ENCODE measurements at places on chromosomes 3 and 15.

GRCh38 chr3:23968463-23969184 is 23.5 kb downstream of the NR1D2 start:
- no peak for DNase-seq

DNA sequence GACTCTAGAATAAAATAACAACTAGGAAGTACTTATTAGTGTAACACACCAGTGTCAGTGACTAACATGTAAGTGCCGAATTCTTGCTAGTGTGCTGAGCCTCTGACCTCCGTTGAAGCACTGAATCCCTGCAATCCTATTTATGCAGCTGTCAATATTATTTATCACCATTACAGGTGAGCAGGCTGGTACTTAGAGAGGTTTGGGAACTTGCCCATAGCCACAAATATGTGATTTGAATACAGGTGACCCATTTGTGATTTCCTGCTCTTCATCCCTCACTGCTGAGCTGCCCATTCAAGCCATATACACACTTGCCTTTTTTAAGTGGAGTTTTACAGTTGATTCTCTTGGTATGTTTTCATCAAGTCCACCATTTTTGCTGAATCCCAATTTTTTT is 12.2 kb downstream of the EIF4E3 start:
- DNase-seq, result no peak

DNA sequence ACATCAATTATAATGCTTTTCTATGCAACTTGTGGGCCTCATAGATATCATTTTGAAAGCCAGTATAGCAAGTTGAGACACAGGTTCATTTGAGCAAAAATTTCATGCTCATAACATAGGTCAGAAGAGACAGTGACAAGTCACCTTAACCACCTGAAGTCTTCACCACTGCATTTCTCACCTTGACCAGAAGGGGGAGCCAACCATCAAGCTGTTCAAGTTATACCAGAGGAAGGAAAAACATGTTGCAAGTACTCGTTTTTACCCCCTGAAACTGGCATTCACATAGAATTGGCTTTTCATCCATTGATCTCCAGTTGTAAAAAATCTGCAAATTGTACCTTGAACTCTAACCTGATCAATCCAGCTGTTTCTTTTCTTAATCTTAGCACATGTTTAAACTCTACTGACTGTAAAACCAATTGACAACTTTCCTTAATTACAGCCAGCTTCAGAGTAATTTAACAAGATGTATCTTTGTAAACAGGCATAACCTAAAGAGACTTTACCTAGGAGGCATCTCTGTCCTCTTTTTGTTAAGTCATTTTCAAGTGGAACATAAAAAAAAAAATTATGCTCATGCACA is 1.4 kb downstream of the LMOD3 start:
- DNase-seq, result peak; percentile 67

DNA sequence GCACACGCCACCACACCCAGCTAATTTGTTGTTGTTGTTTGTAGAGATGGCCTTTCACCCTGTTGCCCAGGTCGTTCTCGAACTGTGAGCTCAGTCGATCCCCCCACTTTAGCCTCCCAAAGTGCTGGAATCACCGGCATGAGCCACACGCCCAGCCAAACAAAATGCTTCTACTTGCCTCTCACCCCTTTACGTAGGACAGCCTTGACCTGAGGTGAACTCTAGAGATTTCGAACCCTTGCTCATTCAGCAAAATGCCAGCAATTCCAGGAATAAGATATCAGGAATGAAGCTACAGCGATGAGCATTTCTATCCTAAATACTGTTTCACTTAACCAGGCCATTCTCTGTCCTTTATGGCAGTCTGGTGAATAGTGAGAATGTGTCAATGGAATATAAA is 135.0 kb downstream of the LRRK1 start:
- no peak for DNase-seq

- DNase-seq, result no peak
Observed at GRCh38 chr15:37516621-37517020, 416.3 kb upstream of the MEIS2 start.

DNA sequence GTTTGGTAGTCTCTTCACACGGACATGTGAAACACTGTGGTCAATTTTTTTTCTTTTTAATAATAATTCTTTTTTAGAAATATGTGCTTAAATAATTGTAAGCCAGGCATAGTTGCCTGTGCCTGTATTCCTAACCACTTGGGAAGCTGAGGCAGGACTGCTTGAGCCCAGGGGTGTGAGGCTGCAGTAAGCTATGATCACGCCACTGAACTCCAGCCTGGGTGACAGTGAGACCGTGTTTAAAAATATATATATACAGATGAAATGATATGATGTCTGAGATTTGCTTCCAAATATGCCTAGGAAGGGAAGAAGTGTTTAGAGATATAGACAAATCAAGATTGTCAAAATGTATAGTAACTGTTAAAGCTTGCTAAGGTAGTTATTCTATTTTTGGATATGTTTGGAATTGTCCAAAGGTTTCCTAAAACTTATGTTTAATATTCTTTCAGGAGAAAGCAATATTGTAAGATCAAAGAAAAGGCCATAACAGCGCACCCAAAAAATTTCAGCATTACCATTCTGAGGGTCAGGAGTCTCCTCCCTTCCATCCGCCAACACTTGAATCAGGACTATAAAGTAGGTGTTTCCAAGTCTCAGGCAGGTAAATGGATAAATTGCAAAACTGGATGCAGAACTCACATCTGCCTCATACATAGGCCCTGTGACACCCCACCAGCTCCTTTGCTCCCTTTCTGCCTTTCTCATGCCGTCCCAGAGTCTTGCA is 532 bp upstream of the SELENOT start:
- no peak for DNase-seq

GRCh38 chr3:59654480-59655417 is 604.9 kb upstream of the CFAP20DC start:
- DNase-seq, result no peak

GRCh38 chr3:86427343-86427742 is 563.6 kb downstream of the VGLL3 start:
- no peak for DNase-seq

DNA sequence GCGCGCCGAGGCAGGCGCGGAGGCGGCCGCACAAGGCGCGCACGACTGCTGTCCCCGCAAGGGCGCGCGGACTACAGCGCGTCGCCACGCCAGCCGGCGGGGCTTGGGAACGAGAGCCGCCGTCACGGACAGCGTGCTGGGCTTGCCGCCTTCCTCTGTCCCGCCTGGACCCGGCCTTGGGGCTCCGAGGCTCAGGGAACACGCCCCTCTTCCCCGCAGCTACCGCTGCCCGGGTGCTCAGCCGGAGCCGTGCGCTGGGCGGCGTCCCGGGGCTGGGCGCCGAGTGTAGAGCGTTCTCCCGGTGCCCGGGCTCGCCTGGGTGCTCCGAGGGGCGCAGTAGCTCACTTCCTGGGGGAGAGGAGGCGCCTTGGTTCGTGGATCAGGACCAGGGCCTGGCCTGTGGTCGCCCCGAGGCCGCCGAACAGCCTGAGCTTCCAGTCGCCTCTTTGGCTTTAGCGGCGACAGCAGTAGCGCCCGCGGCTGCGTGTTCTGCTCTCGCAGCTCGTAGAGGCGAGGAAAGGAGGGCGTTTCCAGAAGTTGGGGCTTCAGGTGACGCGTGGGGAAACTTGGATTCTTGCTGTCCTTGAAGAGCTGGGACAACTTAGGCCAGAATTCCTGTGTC is 226.7 kb upstream of the C2CD4B start:
- DNase-seq, result peak; percentile 15

GRCh38 chr3:88147261-88147660 is 2.5 kb upstream of the C3orf38 start:
- no peak for DNase-seq

DNA sequence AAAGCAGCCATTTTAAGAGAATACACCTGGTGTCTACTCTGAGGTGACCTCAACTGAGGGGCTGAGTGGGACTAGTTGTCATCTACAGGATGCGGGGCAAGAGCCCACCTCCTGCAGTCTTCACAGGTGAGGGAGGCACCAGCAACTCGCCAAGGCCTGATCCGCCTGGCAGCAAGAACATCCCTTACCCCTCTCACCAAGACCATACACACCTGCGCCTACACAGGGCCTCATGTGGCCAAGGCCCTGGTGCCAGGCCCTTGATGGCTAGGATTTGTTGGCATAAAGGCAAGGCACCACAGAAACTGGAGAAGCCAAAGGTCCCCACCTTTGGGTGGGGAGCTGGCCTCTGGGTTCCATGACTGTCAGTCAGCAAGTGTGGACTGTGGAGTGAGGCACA is 18.4 kb downstream of the ELP6 start:
- no peak for DNase-seq

DNA sequence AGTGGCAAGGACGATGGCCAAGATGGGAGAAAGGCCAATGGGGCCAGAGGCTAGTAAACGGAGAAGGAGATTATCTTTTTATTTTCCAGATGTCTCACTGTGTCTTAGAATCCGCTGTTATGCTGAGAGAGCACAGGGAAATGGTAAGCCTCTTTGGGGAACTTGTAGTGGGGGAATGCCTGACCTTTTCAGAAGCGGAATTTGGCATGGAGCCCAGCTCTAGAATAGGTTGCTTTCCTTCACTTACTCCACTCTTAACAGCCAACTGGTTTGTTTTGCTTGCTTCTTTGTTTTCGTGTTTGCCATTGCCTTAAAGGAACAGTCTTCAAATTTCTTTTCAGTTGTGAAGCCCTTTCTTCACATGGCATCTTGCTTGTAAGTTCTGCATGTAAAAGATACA is 316.2 kb upstream of the THRB start:
- no peak for DNase-seq

GRCh38 chr15:65839354-65839901 is 29.9 kb upstream of the RAB11A start:
- no peak for DNase-seq

DNA sequence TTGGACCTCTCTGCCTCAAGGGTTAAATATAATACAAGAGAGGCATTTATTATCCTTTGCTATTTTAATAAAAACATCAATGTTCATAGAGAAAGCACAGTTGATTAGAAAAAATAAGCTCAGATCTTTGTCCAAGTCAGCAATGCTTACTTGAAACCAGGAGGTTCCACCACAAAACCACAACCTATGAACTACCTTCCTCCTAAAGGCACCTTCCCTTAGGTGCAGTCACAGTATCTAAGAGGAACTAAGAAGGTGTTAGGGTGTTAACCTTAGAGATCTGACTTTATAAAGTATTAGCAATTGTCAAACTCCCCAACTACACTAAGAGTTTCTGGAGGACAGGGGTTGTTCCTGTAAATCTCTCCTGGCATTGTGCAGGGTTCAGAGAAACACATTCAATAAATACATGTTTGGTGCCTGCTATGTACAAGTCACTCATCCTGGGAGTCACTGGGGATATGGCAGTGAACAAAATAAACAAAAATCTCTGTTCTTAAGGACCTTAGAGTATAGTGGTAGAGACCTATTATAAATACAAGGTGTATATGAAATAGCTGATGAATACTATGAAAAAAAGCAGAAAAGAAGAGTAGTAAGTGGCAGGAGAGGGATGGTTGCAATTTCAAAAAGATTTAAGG is 208.6 kb downstream of the NFKBIZ start:
- DNase-seq, result no peak

DNA sequence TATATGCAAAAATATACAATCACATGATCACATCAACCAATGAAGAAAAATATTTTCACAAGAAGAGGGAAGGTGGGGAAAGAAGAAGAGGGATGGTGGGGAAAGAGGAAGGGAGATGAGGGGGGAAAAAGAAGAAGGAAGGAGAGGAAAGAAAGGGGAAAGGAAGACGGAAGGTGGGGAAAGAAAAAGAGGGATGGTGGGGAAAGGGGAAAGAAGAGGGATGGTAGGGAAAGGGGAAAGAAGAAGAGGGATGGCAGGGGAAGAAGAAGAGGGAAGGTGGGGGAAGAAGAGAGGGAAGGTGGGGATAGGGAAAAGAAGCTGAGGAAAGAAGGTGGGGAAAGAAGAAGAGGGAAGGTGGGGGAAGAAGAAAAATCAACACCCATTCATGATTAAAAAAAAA is 3.2 kb upstream of the GOLGB1 start:
- no peak for DNase-seq

GRCh38 chr3:112605285-112605684 is 35.7 kb downstream of the CCDC80 start:
- DNase-seq, result no peak

DNA sequence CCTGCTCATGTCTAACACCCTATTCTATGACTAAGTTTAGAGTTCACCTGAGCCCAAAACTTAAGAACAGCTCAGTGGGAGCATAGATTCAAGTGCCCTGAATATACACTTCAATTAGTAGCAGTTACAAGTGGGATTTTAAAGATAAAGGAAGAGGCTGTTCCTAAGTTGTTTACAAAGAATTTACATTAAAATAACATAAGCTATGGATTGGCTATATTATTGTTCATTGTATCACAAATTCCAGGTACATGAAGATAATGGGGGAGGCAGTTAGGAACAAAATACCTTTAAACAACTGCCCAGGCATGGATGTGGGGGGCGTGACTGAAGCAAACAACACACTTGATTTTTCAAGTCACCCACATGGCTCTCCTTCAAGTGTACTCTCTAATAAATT is 52.7 kb downstream of the ROPN1B start:
- DNase-seq, result no peak

All from stimulated activated naive CD4-positive, alpha-beta T cell treated with Interleukin-2 at 50 U/mL for 16 hours (primary cell).